Stimulated activated naive CD4-positive, alpha-beta T cell treated with Interleukin-2 at 50 U/mL for 16 hours (primary cell): ENCODE measurements at places on chromosomes 4 and X.

DNA sequence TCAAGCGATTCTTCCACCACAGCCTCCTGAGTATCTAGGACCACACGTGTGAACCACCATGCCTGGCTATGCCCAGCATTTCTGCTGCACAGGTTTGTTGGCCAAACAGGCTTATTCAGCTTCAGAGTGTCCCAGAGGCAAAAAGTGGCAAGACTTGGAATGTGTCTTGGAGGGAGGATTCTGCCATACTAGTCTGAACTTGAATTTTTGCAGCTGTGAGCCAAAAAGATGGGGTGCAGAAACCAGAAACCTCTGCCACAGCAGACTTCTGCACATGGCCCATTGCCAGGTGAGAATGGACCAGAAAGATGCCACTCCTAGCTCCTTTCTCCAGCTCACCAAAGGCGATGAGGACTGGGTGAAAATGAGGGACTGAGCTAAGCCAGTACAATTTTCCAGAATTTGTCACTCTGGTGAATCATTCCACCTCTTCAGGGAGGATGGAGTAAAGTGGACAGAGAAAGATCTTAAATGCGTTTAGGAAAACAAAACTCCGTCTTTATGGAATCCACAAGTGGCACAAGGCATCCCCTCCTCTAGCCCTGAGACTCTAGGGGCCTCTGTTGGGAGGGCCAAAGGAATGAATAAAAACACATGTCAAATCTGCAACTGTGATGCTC is 369.1 kb upstream of the CLNK start:
- DNase-seq, result no peak

DNA sequence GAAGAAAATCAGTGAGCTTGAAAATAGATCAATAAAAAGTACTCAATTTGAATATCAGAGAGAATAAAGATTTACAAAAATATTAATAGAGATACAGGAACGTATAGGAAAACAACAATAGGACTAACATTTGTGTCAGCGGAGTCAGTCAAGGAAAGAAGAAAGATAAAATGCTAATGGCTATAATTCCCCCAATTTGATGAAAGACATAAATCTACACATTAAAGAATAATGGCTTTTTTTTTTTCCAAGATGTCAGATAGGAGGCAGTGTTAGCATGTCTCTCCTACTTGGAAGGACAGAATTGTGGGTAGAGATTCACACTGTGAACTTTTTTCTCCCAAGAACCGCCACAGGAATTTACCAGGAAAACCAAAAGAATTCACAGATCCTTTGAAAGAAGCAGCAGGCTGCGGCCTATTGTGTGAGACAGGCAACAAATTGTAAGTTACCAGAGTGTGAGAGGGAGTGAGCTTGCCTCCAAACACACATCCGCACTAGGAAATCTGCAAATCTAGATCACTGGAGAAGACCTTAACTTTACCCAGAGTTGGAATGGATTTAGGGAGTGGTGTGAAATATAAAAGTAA is 249.9 kb downstream of the PRDM5 start:
- DNase-seq, result no peak

DNA sequence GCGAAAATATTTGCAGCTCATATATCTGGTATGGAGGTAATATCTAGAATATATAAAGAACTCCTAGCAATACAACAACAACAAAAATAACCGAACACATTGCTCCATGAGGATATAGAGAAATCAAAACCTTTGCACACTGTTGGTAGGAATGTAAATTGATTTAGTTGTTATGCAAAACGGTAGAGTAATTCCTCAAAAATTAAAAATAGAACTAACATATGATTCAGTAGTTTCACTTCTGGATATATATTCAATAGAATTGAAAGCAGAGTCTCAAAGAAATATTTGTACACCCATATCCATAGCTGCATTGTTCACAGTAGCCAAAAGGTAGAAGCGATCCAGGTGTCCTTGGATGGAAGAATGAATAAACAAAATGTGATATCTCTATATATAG is 203.0 kb upstream of the CNKSR2 start:
- no peak for DNase-seq

GRCh38 chrX:107825698-107826237 is at the start of gene MID2:
TSS of gene MID2 (plus strand) at chrX:107825866. CDS start at chrX:107826427, 561 bp downstream.
- peak; percentile 56 for DNase-seq

DNA sequence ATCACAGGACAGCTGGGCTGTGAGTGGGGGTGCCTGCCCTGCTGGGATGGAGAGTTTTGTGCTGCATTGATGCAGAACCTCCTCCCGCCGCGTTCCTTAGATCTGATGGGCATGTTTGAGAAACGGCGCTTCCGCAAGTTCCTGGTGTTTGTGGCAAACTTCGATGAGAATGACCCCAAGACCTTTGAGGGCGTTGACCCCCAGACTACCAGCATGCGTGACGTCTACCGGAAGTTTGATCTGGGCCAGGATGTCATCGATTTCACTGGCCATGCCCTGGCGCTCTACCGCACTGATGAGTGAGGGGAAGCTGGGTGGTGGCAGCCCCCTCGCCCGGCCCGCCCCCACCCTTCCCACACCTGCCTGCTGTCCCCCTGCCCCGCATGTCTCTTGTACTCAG is 2.9 kb downstream of the GDI1 start:
- DNase-seq, result no peak

- DNase-seq, result peak; percentile 7
These were observed 122.0 kb downstream of the CT47B1 start for GRCh38 chrX:120753413-120754251.

GRCh38 chr4:55183926-55184599 is 58.7 kb upstream of the KDR start:
- DNase-seq, result no peak

GRCh38 chr4:142322996-142323395 is 523.1 kb downstream of the INPP4B start:
- no peak for DNase-seq

DNA sequence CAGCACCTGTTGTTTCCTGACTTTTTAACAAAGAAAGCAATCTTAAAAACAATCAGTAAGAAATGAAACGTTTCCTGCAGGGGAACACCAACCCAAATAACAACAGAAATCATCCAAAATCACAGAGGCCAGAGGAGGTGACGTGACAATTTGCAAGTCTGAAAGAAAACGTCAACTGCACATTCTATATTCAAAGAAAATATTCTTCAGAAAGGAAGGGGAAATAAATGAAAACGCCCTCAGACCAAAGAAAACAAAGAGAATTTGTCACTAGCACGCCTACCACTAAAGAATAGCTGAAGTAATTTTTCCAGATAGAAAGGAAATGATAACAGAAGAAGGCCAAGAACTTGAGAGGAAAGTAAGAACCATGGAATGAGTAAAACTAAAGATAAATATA is 74.4 kb downstream of the CASP3 start:
- DNase-seq, result no peak

GRCh38 chr4:53956454-53956853 is 108.0 kb downstream of the CHIC2 start:
- DNase-seq, result no peak

- no peak for DNase-seq
These were observed 297.2 kb downstream of the HS3ST1 start for GRCh38 chr4:11131491-11131890.

GRCh38 chr4:98939892-98940298 is 11.0 kb upstream of the EIF4E start:
- DNase-seq, result no peak

- DNase-seq, result no peak
These were observed 137.4 kb upstream of the GUCY1A1 start for GRCh38 chr4:155529272-155529671.

DNA sequence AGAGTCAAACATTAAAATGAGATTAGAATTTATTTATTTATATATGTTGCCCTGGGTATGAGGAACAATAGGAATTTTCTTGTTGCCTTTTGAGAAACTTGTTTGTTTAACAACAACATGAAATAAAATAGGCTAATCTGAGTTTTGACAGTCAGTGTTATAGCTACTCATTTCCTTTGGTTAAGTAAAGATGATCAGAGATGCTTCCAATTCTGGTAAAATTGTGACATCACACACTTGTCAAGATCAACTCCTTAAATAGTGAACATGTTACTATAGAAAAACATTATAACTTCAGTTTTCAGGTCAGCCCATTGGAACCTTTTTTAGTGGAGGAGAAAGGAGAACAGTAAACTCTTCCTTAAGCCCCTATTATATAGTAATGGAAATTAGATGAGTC is 136.1 kb downstream of the STIM2 start:
- no peak for DNase-seq

- DNase-seq, result no peak
These were observed 72.4 kb downstream of the PCYT1B start for GRCh38 chrX:24574743-24575142.

GRCh38 chr4:18214411-18215055 is 193.0 kb upstream of the LCORL start:
- no peak for DNase-seq

GRCh38 chr4:42579903-42580302 is 77.0 kb downstream of the ATP8A1 start:
- no peak for DNase-seq

DNA sequence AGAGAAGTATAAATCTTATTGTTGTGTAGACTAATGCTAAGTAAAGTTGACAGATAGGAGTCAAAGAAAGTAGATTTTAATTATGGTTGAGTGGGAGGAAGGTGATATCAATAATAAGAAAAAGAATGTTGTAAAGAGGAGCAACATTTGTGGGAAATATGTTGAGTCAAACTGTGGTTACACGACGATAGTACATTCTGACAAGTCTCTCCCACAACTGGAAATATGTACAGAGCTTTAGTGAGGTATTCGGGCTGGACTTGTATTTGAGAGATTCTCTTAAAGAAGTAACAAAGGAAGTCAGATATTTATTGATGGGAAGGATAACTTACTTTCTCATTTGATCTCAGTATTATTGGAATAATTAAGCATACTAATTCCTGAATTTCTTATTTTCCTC is 525.3 kb upstream of the MAGEB2 start:
- no peak for DNase-seq

GRCh38 chr4:141179474-141180373 is 41.0 kb upstream of the ZNF330 start:
- no peak for DNase-seq

- no peak for DNase-seq
These were observed 68.9 kb upstream of the NDP start for GRCh38 chrX:44042116-44042515.

- DNase-seq, result no peak
These were observed 804 bp downstream of the OSTC start for GRCh38 chr4:108651014-108651791.

DNA sequence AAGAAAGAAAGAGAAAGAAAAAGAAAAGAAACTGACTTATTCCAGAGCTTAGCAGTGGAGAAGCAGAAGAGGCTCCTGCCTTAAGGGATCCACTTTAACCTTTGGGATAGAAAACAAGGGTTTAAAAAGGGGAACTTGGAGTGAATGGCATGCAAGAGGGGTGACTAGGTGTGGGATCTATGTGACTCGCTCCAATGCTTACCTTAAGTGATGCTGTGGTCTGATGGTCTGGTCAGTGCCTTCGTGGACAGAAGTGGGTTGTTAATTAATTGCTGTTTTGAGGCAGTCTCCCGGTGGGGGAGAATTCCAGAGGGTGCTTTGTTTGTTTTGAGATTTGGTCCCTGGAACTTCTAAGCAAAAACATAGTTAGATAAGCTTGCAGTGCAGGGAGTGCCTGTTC is 21.1 kb upstream of the RHOXF1 start:
- DNase-seq, result no peak

- no peak for DNase-seq
These were observed 39.1 kb downstream of the HEPH start for GRCh38 chrX:66203114-66203513.

GRCh38 chr4:69849297-69849696 is 10.6 kb downstream of the SULT1E1 start:
- DNase-seq, result no peak

DNA sequence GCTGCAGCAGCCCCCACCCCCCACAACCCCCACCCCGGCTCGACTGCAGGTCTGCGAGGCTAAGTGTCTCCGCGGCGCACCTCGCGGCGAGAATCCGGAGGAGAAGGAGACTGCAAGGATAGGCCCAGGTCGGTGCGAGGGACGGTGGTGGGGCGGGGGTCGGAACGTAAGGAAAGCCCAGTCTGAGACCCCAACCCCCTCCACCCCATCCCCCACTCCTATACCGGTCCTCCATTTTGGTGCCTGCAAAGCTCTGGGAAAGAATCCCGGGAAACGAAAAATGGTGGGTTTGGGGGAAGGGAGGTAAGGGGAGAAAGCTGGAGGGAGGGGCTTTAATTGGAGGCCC is 614 bp downstream of the BEX3 start:
- peak; percentile 0 for DNase-seq

DNA sequence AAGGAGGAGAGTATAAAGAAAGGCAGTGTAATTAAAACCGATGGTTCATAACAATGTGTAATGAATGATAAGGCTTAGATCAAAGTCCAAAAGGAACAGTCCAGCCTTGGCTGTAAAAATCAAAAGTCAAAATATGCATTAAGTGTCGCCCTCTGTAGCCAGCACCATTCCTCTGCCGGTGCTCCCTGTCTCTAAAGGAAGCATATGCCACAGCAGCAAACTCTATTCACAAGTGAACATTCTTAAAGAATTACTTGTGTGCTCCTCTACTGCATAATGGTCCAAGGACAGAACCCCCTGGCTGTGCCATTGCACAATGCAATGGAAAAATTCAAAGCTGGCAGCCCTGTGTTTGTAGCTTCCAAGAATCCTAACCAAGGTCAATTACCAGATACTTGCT is 16.3 kb upstream of the MBNL3 start:
- no peak for DNase-seq

DNA sequence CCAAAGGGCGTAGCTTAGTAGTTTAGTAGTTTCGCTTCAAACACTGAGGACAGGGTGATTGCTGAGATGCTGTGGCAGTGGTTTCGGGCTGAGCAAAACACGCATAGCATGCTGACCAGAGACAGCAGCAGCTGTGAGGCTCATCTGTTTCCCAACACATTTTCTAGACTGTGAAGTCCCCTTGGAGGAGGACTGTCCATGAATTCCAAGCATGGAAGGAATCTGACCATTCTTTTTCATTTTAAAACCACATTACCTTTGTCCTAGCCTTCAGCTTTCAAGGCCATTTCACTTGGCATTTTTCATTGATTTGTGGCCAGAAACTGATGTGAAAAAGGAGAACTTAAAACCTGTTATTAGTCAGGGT is 240.9 kb downstream of the PALLD start:
- no peak for DNase-seq

DNA sequence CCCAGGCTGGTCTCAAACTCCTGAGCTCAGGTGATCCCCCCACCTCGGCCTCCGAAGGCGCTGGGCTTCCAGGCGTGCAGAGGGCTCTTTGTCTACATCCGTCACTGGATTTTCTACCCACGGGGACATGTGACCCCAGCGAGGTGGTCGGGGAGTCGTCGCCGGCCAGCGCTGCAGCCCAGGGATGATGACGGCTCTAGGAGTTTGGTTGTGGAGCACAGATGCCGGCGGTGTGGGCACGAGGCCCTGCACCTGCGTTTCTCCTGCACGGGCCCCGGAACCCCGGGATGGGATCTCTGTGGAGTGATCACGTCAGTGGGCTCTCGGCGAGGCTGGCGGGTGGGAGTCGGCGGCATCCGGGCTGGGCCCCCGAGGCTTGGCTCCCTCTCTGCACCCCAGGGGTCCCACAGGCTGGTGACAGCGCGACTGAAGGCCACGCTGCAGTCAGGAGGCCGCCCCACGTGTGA is 9.1 kb upstream of the GTPBP6 start:
- DNase-seq, result no peak

GRCh38 chrX:2395261-2395992 is 105.3 kb downstream of the DHRSX start:
- DNase-seq, result no peak

GRCh38 chr4:48954314-48954713 is 31.8 kb upstream of the CWH43 start:
- no peak for DNase-seq

GRCh38 chr4:1105662-1106061 is 7.7 kb downstream of the RNF212 start:
- no peak for DNase-seq

- DNase-seq, result no peak
These were observed 60.6 kb downstream of the SMARCA1 start for GRCh38 chrX:129462707-129463106.

- no peak for DNase-seq
These were observed 63.2 kb upstream of the PBDC1 start for GRCh38 chrX:76109654-76110053.
